Esophagus squamous epithelium (tissue), 5 donors: ENCODE measurements at places on chromosomes 2 and 18. TPM values are rescaled to one million over a fixed set of nuclear protein-coding genes. Genes with fewer than 3 reads are reported as not detected.

DNA sequence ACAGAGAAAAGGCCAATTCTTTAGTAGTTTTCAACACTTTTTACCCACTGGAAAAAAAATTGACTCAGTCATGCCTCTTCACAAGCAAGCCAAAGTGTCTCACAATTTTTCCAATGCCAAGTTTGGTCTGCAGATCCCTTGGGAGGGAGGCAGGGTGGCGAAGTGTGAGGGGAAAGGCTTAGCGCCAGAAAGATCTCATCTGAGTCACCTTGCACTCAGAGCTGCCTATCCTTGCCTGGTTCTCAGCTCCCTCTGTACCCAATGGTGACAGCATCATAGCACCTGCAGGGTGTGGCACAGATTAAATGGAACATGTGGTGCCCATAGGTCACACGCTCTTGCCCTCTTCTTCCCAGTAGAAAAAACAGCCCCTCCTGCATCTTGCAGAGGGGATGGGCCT, 55.2 kb upstream of the GYPC start:
- H3K36me3 ChIP-seq: no peaks in the 10 kb centered on the region
- H3K27me3 ChIP-seq: no peaks in the 10 kb centered on the region
- no peak overlapping the region for H3K4me3 ChIP-seq
- DNase-seq: no peak
- H3K27ac ChIP-seq: no peak overlapping the region

DNA sequence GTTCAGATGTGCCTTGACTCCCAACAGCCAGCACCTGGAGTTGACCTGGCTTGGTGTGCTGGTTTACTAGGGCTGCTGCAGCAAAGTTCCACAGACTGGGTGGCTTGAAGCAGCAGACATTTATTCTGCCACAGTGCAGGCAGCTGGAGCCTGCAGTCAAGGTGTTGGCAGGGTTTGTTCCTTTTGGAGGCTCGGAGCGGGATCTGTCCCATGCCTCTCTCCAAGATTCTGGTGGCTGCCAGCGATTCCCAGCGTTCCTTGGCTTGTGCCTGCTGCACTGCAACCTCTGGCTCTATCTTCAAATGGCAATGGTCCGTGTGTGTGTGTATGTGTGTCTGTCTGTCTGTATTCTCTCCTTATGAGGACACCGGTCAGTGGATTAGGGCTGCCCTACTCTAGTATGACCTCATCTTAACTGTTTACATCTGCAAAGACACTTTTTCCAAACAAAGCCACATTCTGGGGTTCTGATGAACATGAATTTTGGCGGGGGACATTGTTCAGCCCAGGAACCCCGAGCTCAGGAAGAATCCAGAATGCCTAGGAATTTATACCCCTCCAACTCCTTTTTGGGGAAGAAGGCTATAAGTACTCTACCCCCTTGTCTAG, 44.7 kb upstream of the TMEM131 start:
- no peaks in the 10 kb centered on the region for H3K36me3 ChIP-seq
- no peak overlapping the region for H3K4me3 ChIP-seq
- no peaks in the 10 kb centered on the region for H3K27me3 ChIP-seq
- no peak for DNase-seq

GRCh38 chr2:81767187-81767912, 1462.8 kb upstream of the LRRTM1 start:
- no peak for DNase-seq
- no peaks in the 10 kb centered on the region for H3K27me3 ChIP-seq
- H3K36me3 ChIP-seq: no peaks in the 10 kb centered on the region
- no peak overlapping the region for H3K4me3 ChIP-seq

DNA sequence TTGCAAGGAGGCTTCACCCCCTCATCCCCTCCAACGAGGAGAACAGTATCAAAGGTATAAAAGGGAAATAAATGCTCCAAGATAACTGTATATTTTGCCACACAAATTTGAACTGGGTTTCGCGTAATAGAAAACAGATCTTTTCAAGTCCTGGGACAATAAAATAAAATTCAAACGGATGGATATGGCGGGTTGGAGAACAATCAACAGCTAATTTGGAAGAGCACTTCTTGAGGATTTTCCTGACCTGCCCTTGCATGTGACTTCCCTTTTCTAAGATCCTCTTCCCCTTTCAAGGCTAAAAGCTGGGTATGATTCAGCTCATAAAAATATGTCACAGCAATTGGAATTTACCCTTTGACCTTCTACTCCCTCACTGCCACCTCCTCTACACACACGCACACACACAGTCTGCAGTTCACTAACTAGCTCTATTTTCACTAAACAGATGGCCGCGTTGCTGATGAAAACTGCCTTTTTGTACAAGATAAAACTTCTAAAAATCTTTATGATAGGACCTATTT, 386.9 kb downstream of the FIGN start:
- H3K27me3 ChIP-seq: no peaks in the 10 kb centered on the region

DNA sequence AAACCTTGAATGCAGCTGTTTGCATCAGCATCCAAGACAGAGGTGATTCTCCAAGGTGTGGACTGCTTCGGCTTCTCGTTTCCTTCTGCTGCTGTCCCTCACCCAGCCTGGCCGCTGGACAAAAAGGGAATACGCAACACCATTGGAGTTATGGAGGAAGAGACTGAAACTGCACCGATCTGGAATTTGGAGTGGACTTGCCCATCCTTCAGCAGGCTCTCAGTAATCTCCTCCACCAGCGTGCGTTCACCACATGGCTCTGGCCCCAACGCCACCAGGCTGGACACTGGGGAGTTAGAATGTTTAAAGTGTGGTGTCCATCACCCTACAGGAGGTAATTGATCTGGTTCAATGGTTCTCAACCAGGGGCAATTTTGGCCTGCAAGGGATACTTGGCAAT, 41.4 kb upstream of the ID2 start:
- no peak overlapping the region for H3K4me3 ChIP-seq
- no peak for DNase-seq
- H3K27me3 ChIP-seq: no peaks in the 10 kb centered on the region
- H3K36me3 ChIP-seq: no peaks in the 10 kb centered on the region
- no peak overlapping the region for H3K27ac ChIP-seq

- no peak overlapping the region for H3K4me3 ChIP-seq
- H3K27me3 ChIP-seq: no peaks in the 10 kb centered on the region
- H3K36me3 ChIP-seq: no peaks in the 10 kb centered on the region
- peaks cover 3% of the 10 kb centered on the region for H3K4me1 ChIP-seq
- H3K27ac ChIP-seq: no peak overlapping the region
- DNase-seq: no peak
Measured at GRCh38 chr2:100736121-100736915, 83.6 kb upstream of the NPAS2 start.

DNA sequence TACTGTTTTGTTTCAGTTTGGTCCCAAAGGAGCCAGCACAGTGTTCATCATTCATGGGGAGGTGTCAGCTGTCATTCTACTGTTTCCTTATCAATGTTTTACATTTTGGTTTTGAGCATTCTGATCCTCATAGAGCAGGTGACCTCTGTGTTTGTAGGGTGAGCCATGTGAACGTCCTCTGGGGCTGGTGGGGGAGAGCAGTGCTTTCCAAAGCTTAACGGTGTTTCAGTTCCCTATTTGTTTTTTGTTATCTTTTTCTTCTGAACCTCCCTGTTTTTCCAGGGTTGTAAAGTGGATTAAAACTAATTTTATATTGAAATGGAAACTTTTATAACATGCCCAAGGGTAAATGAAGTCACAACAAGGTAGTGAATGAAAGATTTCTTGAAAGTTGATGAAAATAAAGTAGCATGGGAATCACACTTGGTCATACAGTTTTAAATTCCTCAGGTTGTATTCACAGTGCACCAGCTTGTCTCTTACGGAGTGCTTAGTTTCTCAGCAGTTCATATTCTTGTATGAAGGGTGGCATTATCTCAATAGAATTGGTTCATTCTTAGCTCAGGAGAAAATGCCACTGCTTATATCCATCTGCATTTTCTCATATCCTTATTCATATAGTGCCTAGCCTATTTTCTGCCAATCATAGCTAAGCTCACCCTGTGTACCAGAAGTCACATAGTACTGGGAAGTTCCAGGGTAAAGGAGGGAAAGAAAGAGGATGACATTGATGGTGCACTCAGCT, 54.5 kb downstream of the MAP4K4 start:
- no peaks in the 10 kb centered on the region for H3K27me3 ChIP-seq
- H3K4me1 ChIP-seq: peaks cover 64% of the 10 kb centered on the region
- H3K4me3 ChIP-seq: no peak overlapping the region
- H3K36me3 ChIP-seq: no peaks in the 10 kb centered on the region
- DNase-seq: no peak
- H3K27ac ChIP-seq: no peak overlapping the region

DNA sequence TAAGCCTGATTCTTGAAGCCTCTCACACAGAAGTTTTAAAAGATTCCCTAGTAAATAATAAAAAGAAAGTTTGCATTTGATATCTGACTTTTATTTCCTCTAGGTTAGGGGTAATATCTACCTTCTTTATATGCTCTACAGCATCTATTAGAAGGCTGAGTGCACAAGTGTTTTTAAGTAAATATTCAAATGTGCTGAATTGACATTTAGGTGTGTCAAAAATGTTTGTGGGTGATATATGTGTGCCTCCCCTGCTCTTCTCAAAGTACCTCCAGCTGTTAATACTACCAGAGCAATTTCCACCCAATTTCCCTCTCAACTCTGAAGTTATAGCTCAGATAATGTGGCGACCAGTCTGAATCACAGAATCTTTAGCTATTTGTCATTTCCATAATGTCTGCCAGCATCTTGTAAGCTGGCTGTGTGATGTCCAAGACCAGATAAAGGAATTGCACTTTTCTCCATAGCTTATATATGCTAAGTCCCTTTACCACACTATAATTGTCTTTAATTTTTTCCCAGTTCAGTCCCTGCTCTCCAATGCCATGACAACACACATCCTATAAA, 24.4 kb upstream of the ERMN start:
- no peaks in the 10 kb centered on the region for H3K27me3 ChIP-seq
- no peaks in the 10 kb centered on the region for H3K4me1 ChIP-seq
- no peak overlapping the region for H3K4me3 ChIP-seq
- no peak for DNase-seq

The TMEM163 gene
- total RNA-seq: 0.12 TPM

DNA sequence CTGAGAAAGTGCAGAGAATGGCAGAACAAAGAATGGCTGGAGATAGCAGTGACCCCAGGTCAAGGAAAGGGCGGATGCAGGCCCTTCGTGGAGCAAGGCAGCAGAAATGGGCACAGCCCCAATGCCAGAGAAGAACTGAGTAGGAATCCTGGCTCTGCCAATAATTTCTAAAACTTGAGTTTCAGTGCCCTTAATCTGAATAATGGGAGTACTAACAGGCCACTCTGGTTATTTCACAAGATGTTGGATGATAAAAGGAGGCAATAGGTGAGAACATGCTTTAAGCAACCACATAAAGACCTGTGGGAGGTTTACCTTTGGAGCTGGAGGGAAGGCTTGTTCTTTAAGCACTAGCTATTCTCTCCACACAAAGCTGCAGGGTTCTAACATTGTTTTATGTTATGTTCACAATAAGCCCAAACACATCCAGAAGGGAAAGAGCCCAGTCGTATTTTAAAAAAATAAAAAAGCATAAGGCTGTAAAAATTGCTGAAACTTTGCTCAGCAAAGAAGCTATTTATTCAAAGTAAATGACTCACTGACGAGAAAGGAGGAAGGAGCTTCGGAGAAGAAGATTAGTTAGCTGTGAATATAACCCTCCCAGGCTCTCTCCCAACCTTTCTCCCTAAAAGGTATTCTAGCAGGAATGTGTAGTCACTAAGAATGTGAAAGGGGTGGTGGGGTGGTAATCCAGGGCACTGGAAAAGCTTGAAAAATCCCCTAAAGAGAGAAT, 470.2 kb downstream of the TXNL1 start:
- no peaks in the 10 kb centered on the region for H3K36me3 ChIP-seq
- H3K27ac ChIP-seq: peak overlapping the region; percentile 76
- H3K4me3 ChIP-seq: no peak overlapping the region
- no peak for DNase-seq

The ABCG5 gene
- total RNA-seq: not detected

The UGT1A8 gene
- 0.13 TPM for total RNA-seq

DNA sequence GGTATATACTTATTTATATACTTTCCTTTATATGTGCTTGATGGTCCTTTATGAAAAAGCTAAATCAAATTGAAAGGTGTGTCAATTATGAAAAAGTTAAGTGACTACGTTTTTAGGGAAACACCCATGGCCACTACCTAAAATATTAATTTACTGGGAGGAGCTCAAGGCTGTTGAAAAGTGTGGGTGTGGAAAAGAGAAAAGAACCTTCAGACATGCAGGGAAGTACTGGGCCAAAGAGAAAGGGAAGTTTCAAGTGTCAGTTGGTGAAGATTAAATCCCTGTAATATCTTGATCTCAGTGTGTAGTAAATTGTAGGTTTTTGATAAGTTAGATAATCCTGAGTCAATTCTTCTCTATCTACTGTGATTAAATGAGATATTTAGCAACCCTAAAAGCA, 6.2 kb upstream of the GKN1 start:
- H3K27ac ChIP-seq: no peak overlapping the region
- no peaks in the 10 kb centered on the region for H3K27me3 ChIP-seq
- H3K4me1 ChIP-seq: no peaks in the 10 kb centered on the region
- DNase-seq: no peak

- no peaks in the 10 kb centered on the region for H3K36me3 ChIP-seq
- H3K27me3 ChIP-seq: no peaks in the 10 kb centered on the region
- DNase-seq: no peak
Measured at GRCh38 chr2:214569419-214570035, 158.7 kb downstream of the VWC2L start.

- H3K4me3 ChIP-seq: no peak overlapping the region
- no peaks in the 10 kb centered on the region for H3K27me3 ChIP-seq
- no peaks in the 10 kb centered on the region for H3K36me3 ChIP-seq
- no peak overlapping the region for H3K27ac ChIP-seq
Measured at GRCh38 chr2:234345921-234346320, 151.0 kb downstream of the ARL4C start.

GRCh38 chr2:207616185-207616584, 9.0 kb downstream of the METTL21A start:
- H3K4me3 ChIP-seq: no peak overlapping the region
- H3K4me1 ChIP-seq: peaks cover 4% of the 10 kb centered on the region
- H3K27me3 ChIP-seq: no peaks in the 10 kb centered on the region
- DNase-seq: no peak

DNA sequence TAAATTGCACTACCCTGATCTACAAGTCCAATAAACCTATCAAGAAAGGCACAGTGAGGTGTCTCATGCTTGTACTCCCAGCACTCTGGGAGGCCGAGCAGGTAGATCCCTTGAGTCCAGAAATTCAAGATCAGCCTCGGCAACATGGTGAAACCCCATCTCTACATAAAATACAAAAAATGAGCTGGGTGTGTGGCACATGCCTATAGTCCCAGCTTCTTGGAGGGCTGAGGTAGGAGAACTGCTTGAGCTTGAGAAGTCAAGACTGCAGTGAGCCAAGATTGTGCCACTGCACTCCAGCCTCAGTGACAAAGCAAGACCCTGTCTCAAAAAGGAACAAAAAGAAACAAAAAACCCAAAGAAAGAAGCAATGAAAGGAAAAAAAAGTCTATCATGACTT, 58.9 kb downstream of the ROCK2 start:
- no peaks in the 10 kb centered on the region for H3K27me3 ChIP-seq
- H3K36me3 ChIP-seq: no peaks in the 10 kb centered on the region
- H3K4me1 ChIP-seq: peaks cover 15% of the 10 kb centered on the region
